Activated T-cell treated with anti-CD3 and anti-CD28 coated beads, Interleukin-2, amount 50 U/mL, for 72 hours (primary cell): ENCODE measurements at places on chromosomes 16 and 17. TPM values are rescaled to one million over a fixed set of nuclear protein-coding genes. Genes with fewer than 3 reads are reported as not detected.

CCL11 gene
- total RNA-seq, result not detected

DNA sequence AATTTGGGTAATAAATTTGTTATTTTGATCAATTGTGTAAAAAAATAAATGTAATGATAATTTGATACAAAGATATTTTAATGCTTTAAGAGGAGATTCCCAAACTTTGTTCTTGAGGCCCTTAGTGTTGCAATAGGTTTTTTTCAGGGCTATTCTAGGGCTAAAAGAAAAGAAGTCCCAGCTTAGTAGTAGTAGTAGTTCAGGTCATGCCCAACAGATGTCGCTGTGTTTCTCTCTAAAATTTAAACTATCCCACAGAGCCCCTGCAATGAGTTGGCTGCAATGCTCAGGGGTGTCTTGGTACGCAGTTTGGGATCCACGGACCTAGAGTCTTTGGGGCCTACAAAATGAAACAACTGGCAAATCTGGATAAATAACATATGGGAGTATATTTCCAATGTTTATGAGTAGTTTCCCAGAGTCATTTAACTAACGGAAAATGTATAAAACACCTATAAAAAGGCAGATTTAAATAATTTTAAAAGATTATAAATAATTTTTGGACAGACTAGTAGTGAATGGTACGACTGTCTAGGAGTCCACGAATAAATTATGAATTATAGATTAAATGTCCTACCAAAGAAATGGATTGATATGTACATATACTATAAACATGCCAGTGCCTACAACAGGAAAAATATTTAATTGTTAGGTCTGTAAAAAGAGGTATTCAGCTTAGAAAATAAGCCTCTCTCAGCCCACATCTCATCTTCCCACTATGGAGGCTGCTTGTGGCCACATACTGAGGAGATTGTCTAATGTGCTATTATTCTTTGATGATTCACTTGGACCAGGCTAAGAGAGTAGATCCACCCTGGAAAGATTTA lies 228.5 kb upstream of the PMFBP1 start:
- peak; percentile 12 for DNase-seq

DNA sequence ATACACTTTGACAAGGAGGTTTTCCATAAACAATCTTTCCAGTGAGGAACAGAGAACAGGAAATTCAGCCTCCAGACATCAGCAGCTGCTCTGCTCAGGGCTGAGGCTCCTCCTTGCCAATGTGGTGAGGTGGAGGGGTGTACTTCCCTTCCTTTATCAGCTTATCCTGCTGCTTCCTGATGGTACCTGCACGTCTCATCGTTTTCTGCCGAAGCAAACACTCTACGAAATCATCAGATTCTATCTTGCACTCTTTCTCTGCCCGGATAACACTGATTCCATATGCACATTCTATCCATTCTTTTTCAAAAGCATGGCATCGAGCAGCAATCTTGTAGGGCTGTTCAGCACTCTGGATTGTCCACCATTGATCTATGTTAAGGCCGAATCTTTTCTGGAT lies 15.4 kb upstream of the SEZ6 start:
- DNase-seq, result no peak

SPATA22 gene
- total RNA-seq, result not detected

GRCh38 chr17:64920026-64920418 lies 744 bp upstream of the LRRC37A3 start:
- DNase-seq, result no peak

DNA sequence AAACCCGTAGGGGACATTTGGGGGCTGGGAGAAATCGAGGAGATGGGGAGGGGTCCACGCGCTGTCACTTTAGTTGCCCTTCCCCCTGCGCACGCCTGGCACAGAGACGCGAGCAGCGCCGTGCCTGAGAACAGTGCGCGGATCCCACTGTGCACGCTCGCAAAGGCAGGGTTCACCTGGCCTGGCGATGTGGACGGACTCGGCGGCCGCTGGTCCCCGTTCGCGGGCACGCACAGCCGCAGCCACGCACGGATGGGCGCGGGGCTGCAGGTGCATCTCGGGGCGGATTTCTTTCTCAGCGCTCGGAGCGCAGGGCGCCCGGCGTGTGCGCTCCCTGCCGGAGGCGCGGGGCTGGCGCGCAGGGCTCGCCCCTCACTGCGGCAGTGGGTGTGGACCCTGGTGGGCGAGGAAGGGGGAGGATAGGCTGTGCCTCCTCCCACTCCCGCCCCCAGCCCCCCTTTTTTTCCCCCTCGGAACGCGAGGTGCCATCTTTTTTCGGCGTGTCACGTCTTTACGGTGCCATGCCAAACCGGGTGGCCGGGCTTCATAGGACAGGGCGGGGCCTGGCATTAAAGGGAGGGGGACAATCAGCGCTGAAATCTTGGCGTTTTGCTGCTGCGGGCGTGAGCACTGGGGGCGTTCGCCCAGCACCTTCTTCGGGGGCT lies 1.1 kb downstream of the MAPT start:
- DNase-seq, result peak; percentile 17

DNA sequence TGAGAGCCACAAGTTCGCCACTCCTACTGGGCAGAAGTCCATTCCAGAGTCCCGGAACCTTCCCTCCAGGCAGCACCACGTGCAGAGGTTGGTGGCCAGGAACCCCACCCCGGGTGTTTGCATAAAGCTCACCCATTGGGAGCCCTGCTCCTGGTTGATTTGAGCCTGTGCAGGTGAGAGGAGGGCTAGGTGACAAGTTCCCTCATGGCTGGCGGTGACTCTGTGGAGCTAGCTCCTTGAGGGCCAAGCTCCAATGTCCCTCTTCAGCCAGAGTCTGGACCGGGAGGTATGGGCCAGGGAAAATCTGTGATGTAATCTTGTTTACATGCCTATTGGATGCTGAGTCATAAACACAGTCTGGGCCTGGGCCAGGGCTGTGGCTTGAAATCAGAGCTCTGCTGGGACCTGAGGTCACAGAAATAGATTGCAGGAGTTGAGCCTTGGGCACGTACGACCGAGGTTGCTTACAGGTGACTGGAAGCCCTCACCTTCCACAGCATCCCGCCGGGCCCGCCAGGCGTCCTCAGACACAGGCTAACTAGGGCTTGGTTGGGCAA lies 118.9 kb downstream of the AATF start:
- no peak for DNase-seq

DNA sequence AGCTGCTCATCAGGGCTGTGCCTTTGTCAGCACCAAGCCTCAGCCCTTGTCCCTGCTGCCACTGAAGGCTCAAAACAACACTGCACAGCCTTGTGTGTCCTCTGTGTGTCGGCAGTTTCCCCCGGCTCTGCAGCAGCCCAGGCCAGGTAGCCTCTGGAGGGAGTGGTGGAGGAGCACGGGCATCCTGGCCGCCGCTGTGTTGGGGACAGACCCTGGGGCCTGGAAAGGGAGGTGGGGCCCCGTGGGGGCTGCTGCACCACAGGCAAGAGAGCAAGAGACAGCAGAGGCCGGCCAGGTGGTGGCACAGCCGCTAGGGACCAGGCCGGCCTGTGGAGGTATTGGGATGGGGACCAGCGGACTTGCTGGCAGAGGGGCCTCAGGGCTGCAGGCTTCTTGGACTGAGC lies 96.9 kb upstream of the ZNF750 start:
- no peak for DNase-seq

HSBP1 gene
- total RNA-seq, result 41.3 TPM

DNA sequence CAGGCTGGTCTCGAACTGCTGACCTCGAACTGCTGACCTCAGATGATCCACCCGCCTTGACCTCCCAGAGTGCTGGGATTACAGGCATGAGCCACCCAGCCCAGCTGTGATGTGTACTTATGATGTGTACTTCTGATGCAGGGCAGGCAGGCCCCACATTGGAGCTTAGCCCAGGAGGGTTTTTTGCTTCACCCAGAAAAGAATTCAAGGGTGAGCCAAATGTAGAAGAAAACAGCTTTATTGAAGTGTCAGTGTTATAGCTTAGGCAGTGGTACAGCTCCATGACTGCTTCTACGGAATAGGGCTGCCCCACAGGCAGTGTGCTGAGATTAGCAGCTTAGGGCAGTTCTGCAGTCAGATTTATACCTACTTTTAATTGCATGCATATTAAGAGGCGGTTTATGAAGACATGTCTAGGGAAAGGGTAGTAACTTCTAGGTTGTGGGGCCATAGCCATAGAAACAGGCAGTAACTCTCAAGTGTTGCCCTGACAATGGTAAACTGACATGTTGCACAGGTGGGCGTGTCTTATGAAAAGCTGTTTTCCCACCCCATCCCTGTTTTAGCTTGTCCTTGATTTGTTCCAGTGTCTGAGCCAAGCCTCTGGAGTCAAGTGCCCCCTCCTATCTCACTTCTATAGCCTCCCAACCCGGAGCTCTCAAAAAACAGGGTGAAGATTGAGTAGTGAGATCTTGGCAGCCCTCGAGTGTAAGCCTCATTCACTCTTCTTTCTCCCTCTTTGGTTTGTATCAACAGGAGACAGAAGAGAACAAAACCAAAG lies 24.1 kb upstream of the POLR3E start:
- DNase-seq, result no peak

COG7 gene
- total RNA-seq, result 24.3 TPM

ODAD4 gene
- total RNA-seq, result 0.72 TPM

KRTAP9-4 gene
- not detected for total RNA-seq

- DNase-seq, result no peak
These were observed 160.7 kb downstream of the RGS9 start for GRCh38 chr17:65297916-65298315.

DNA sequence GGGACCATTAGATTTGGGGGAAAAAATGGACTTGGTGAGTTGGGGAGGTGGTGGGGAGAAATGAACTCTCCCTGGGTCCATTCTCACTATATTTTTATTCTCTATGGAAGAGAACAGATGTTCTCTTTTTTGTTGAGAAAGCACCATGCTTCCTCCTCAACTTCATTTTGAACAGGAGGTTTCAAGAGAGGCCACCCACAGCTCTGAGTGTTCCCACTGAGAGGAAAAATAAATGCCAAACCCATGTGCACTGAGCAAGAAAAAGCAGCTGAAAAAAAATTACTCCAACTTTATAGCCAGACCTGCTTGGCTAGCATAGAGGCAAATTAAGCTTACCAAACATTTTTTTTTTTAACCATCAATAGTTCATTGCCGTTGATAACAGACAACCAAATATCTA lies 883.6 kb downstream of the KCNJ2 start:
- no peak for DNase-seq

- DNase-seq, result no peak
These were observed 7.2 kb upstream of the CD68 start for GRCh38 chr17:7572338-7572587.
